ENCODE measurements at places on chromosomes 11 and 22. TPM values are rescaled to one million over a fixed set of nuclear protein-coding genes. Genes with fewer than 3 reads are reported as not detected.
A peak's percentile ranks its signal among the peaks of the same experiment; 100 is the strongest.

- H3K36me3 ChIP-seq, result no peaks in the 10 kb centered on the region
- H3K27me3 ChIP-seq, result no peaks in the 10 kb centered on the region
These were observed 2.5 kb downstream of the MAP4K2 start for GRCh38 chr11:64800303-64801157.

GRCh38 chr11:111795334-111795985 lies 29.3 kb upstream of the PPP2R1B start:
- H3K27me3 ChIP-seq, result no peaks in the 10 kb centered on the region
- no peak for DNase-seq
- no peaks in the 10 kb centered on the region for H3K4me1 ChIP-seq
- no peaks in the 10 kb centered on the region for H3K36me3 ChIP-seq
- no peak overlapping the region for H3K27ac ChIP-seq

- no peaks in the 10 kb centered on the region for H3K27me3 ChIP-seq
- H3K4me1 ChIP-seq, result no peaks in the 10 kb centered on the region
- H3K36me3 ChIP-seq, result no peaks in the 10 kb centered on the region
- DNase-seq, result no peak
- no peak overlapping the region for H3K4me3 ChIP-seq
- H3K27ac ChIP-seq, result no peak overlapping the region
These were observed 50.8 kb downstream of the DHCR7 start for GRCh38 chr11:71397331-71397860.

- H3K27ac ChIP-seq, result no peak overlapping the region
- no peak for DNase-seq
- H3K36me3 ChIP-seq, result no peaks in the 10 kb centered on the region
- peaks cover 9% of the 10 kb centered on the region for H3K27me3 ChIP-seq
- H3K4me3 ChIP-seq, result no peak overlapping the region
- H3K4me1 ChIP-seq, result no peaks in the 10 kb centered on the region
These were observed 101.6 kb downstream of the NTM start for GRCh38 chr11:131471976-131472375.

DNA sequence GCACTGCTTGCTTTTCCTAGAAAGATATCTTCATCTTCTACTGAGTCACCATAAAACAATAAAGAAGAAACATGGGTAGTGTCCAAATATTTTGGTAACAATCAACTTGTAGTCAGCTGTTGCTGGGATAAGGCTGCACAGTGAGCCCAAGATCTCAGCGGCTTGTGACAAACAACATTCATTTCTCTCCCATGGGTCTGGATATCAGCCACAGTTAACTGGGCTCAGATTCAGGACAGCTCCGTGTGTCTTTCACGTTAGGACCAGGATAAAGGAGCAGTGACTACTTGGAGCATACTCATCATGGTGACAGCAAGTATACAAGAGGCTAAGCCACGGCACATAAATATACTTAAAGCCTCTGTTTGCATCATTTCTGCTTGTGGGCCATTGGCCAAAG lies 27.9 kb upstream of the GRK3 start:
- H3K36me3 ChIP-seq, result no peaks in the 10 kb centered on the region
- no peak overlapping the region for H3K27ac ChIP-seq
- DNase-seq, result no peak
- H3K27me3 ChIP-seq, result no peaks in the 10 kb centered on the region
- H3K4me3 ChIP-seq, result no peak overlapping the region
- H3K4me1 ChIP-seq, result no peaks in the 10 kb centered on the region

GRCh38 chr11:64358907-64359711 lies at the start of gene RPS6KA4:
Gene RPS6KA4 (plus strand): TSS chr11:64359162. CDS start chr11:64359236, 74 bp downstream.
- H3K27ac ChIP-seq, result peak within 1 kb of the TSS; percentile 88
- no peaks in the 10 kb centered on the region for H3K36me3 ChIP-seq
- peaks cover 9% of the 10 kb centered on the region for H3K4me1 ChIP-seq
- DNase-seq, result peak; percentile 57
- peak within 1 kb of the TSS; percentile 98 for H3K4me3 ChIP-seq
- H3K27me3 ChIP-seq, result no peaks in the 10 kb centered on the region

Gene FREY1
- total RNA-seq, result 0.98 TPM

- H3K36me3 ChIP-seq, result no peaks in the 10 kb centered on the region
- DNase-seq, result no peak
- no peaks in the 10 kb centered on the region for H3K27me3 ChIP-seq
- no peak overlapping the region for H3K27ac ChIP-seq
- no peak overlapping the region for H3K4me3 ChIP-seq
These were observed 1056.1 kb downstream of the LRRC4C start for GRCh38 chr11:40403321-40403720.

- H3K27ac ChIP-seq, result no peak overlapping the region
- H3K36me3 ChIP-seq, result no peaks in the 10 kb centered on the region
- DNase-seq, result no peak
- H3K4me1 ChIP-seq, result no peaks in the 10 kb centered on the region
These were observed 407.6 kb upstream of the CADM1 start for GRCh38 chr11:115911613-115912346.

Gene SLC22A9
- not detected for total RNA-seq

DNA sequence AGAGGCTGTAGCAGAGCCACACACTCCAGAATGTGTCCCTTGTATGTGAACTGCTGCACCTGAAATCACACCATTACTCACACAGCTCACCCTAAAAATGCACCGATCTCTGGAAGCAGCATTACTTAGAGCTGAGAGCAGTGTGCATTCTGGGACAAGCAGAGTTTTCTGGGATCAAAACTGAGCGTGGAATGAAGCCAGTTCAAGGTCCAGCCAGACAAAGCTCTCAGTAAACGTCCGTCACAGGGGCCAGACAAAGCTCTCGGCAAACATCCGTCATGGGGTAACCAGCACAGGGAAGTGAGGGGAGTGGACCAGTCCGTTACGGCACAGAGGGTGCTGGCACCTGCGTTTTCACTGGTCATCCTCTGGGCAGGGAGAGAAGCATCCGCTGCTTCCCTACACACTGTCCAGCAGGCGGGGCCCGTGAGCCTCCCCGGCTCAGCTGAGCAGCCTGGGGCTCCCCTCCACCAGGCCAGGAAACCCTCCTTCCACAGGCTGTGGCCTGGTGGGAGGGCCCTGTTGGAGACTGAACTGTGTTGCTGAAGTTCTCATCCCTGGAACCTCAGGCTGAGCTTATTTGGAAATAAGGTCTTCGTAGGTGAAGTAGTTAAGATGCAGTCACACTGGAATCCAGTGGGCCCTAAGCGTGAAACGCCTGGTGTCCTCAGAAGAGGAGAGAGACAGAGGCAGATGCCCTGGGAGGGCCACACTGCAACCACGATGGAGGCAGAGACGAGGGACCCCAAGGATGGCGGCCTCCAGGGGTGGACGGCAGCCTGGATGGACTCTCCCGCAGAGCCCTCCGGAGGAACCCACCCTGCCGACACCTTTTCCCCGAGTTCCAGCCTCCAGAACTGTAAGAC lies 883.9 kb downstream of the BRD1 start:
- no peak overlapping the region for H3K27ac ChIP-seq
- H3K4me3 ChIP-seq, result no peak overlapping the region
- peak; percentile 37 for DNase-seq
- peaks cover 32% of the 10 kb centered on the region for H3K27me3 ChIP-seq

DNA sequence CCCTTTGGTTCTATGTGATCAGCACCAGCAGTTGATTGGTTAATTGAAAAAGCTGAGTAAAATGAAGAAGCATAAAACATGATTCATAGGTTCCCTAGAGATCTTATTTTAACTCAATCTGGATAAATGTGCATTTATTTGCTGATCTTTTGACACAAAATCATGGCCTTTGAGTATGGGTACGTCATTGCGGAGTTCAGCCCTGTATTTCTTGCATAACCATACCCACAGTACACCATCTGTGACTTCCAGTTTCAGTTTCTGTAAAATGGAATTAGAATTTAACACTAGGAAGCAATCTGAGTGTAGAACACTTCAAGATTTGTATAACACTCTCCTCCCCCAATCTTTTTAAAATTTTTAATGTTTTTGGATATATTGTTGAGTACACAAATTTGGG lies 358.2 kb downstream of the DDX10 start:
- H3K4me1 ChIP-seq, result no peaks in the 10 kb centered on the region
- H3K36me3 ChIP-seq, result no peaks in the 10 kb centered on the region
- no peak overlapping the region for H3K4me3 ChIP-seq
- H3K27ac ChIP-seq, result no peak overlapping the region
- no peaks in the 10 kb centered on the region for H3K27me3 ChIP-seq
